ENCODE measurements at places on chromosomes 3 and 15. TPM values are rescaled to one million over a fixed set of nuclear protein-coding genes. Genes with fewer than 3 reads are reported as not detected.

DNA sequence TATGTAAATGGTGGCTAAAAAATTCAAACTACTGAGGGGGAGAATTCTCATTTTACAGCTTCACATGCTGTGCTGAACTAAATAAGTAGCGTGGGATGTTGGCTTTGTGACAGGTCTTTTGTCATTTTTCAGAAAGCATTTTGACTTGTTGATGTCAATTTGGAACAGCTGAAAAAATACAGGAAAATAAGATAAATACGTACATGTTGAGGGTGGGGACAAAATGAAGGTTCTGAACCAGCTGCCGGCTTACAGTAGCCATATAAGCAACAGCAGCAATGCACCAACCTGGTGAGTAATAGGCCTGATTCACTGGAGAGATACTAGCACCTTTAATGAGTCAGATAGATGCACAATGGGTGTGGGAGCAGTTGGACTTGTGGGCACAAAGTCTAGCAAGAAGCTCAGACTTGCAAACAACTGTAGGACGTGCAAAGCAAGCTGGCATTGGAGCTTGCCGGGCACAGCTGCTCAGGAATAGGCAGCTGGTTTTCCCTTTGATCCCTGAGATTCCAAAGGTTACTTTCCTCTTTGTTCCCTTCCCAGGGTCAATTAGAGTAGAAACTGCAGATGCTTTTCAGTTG is 12.9 kb downstream of the B3GNT5 start:
- DNase-seq: no peak

DNA sequence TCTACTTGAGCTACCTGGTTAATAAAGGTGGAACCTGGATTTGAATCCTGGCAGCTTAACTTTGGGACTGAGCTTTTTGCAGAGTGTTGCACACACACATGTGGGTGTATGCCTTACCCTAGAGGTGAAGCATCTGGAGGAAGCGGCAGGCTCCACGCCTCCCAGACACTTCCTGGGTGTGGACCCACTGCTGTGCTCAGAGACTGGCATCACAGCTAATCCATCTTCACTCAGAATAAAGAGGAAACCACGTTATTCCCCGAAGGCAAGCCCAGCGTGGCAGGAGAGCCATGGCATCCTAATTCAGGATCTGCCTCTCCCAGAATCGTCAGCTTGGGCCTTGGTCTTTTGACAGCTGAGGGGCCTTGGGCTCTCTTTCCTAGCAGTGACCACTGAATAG is 25.5 kb downstream of the CCDC13 start:
- DNase-seq: no peak

DNA sequence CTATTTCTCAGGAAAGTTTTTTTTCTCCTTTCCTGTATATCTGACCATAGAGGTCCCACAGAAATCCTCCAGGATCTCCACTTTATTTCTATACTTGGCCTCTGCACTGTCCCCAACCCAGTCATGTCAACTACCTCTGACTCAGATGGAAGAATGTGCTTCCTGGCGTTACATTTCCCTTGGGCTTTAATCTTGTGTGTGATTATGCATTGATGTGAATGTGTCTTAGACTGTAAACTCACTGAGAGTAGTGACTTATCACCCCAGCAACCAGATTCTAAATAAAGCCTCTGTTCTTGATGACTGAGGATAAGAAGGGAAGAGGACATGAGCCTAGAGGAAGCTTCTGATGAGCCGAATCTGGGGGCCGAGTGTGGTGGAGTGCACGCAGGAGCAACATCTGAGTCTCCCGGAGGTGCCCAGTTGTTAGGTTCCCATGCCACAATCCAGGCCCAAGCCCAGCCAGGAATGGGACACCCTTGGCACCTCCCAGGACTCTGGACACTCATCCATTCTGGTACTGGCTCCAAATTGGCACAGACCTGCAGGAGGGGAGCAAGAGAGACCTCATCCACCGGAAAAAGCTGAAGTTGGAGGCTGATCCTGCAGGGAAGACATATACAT is 32.1 kb upstream of the HEG1 start:
- DNase-seq: no peak

DNA sequence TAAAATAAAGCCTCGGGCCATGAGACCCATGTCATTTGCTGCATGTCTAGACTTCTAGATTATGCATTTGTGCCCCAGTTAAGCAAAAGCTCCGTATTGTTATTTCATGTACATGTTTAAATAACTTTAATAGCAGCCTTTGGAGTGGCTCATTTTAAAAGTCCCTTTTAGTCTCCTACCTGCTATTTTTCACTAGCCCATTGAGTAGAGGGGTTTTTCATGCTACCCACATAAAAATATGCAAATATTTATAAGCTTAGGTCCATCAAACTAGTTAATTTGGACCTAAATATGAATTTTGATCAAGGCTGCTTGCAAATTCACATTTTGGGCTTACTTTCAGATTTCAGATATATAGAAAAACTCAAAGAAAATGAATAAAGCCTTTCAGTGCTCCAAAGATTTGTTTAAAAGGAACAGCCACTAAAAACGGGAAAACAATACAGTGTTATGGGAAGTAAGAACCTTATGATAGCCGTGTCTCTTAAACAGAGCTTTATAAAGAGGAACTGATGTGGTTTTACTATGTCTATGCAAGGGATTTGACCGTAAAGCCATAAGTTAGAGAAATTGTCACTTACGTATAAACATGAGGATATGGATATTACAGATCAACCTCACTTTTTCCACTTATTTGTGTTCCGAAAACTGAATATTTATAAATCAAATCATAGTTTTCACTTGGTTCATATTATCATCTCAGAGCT is 30.0 kb downstream of the FILIP1L start:
- no peak for DNase-seq

DNA sequence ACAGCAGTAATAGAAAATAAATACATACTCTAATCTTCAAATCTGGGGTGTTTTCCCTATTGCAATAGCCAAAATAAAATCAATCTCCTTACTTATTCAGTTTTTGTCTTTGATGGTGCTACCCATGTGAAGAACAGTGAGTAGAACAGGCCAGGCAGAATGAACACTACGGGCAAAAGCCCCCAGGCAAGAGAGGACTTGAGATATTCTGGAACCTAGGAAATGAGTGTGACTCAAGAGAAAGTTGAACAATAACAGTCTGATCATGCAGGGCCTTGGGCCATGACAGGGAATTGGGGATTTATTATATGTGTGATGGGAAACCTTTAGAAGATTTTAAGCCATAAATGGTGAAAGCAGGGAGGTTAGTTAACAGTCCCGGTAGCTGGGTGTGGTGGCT is 14.0 kb upstream of the DUT start:
- no peak for DNase-seq

DNA sequence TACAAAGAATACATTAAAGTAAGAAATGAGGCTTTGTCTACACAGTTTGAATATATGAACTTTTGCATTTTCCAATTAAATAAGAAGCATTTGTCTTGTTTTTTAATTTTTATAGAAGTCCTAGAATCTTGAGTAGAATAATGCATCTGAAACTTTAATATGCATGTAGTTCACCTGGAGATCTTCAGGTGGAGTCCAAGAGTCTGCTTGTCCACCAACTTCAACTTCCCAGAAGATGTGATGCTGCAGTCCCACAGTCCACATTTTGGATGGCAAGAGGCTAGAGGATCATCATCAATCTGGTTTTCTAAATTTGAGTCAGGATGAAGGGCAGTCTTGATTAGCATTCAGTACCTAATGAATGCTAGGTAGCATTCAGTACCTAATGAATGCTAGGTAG is 357.6 kb upstream of the SOX2 start:
- DNase-seq: no peak

- no peak for DNase-seq
Measured at GRCh38 chr3:123071146-123071545, 4.3 kb downstream of the PDIA5 start.

GRCh38 chr3:190070622-190071347 is 49.9 kb downstream of the P3H2 start:
- DNase-seq: no peak

The DNAH12 gene
- 0.31 TPM for total RNA-seq

The IGF2BP2 gene
- total RNA-seq: 48.9 TPM
